ENCODE measurements at places on chromosomes 4 and X.

DNA sequence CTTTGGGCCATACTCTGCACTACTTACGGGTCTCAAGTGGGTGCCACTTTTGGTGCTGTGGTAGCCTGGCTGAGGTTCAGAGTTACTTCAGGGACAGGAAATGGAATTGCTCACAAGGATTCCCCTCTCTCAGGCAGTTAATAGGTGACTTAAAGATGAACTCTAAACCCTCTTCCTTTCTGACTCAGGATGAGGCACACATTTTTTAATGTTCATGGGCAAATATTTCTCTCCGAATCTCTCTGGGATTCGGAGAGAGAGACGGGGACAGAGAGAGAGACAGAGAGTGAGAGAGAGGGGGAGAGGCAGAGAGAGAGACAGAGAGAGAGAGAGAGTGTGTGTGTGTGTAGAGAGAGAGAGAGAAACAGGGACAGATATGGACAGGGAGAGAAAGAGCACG is 79.8 kb downstream of the NYX start:
- DNase-seq: no peak

GRCh38 chr4:4427886-4428285 is 41.0 kb downstream of the NSG1 start:
- no peak for DNase-seq

DNA sequence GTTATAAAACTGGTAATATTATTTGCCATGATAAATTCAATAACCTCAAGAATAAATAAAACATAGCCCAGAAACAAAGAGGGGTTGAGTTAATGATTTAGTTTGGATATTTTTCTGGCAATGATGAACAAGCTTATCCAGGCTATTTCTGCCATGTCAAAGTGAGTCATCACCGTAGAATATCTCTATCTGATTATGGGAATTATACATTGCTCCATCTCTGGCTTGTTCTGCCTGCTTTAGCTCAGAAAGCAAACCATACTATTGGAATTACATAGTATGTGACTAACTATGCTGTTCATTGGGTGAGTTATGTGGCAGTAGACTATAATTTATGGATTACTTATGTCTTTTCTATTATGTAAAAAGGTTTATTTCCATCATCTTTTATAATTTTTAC is 680.1 kb upstream of the AADAT start:
- no peak for DNase-seq

GRCh38 chr4:164252286-164252685 is 501.6 kb upstream of the SMIM31 start:
- DNase-seq: peak; percentile 54

DNA sequence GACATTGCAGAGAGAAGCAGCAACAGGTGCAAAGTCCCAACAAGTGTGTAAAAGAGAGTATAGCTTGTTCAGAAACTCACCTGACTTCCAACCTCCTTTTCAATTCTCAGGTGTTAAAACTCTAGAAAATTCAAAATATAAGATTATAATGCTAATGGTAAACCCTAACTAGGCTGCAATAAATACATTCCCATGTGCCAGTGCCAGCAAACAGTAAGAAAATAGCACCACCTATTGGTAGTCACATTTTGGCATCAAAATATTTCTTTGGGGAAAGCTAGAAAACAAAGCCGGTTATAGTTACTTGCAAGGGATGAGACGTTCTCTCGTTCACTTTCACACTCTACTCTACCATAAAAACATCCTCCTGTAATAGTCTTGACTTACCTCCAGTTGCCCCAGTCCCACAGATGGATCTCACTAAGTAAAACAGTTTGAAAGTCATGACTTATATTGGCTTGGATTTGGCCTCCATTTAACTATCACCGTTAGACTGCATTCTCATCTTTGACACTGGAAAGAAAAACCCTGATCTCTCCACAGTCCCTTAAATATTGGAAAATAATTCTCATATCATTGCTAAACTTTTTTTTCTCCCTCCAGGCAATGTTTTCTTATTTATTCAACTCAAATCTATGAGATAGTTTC is 9.6 kb downstream of the BMP3 start:
- DNase-seq: no peak

GRCh38 chrX:103248553-103248952 is 6.4 kb downstream of the TCEAL8 start:
- DNase-seq: no peak

GRCh38 chr4:43882470-43882869 is 566.1 kb downstream of the KCTD8 start:
- no peak for DNase-seq

GRCh38 chr4:144562019-144562705 is 83.8 kb upstream of the HHIP start:
- peak; percentile 34 for DNase-seq

DNA sequence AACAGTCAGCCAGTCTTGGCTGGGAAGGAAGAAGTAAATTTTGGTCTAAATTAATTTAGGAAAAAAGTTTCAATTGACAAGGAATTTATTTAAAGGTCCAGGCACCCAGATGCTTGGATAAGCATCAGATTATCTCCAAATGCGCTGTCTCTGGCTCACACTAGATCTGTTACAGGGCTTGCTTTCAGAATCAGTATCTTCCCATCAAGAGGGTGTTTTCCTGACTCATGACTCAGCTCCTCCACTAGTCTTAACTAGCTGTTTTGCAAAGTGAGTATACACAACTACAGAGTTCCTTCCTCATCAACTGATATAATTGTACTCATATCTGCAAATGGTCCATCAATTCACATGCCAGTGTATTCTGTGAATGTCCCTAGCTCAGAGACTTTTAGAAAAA is 482.1 kb upstream of the CPEB2 start:
- no peak for DNase-seq

GRCh38 chrX:46582966-46583365 is 9.4 kb downstream of the CHST7 start:
- DNase-seq: no peak

DNA sequence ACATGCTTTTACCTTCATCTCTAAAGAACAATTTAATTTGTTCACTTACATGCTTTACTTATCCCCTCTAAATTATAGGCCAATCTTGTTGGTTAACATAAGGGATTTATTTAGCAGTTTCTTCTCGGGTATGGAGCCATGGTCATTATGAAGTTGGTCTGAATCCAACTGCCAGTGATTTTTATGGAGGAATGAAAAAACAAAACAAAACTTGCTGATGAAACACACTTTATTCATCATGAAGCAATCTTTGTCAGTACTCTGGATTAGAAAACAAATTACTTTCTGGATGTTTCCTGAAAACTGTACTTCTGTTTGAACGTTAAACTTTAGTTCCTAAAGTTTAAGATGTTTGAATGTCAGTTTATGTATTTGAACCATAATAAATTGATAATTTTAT is 715.8 kb downstream of the KLHL13 start:
- no peak for DNase-seq

GRCh38 chr4:79576429-79576753 is 168.4 kb upstream of the GK2 start:
- peak; percentile 55 for DNase-seq

DNA sequence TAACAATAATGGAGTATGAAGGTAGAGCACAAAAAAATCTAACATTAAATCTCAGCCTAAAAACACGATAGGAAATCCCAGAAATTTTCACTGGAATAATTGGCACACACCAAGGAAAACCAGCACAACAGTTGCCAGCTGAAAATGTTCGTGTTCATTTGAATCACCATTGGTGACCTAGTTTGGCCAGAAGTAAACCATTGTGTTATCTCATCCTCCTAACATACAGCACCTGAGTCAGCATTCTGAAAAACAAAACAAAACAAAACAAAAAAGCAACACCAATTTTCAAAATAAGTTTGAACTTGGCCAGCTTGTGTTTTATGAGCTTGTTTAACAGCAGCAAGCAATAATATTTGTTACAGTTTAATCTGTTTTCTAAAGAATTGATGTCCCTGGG is 41.1 kb downstream of the UCHL1 start:
- DNase-seq: no peak

- DNase-seq: no peak
These were observed 79.1 kb downstream of the CLCN4 start for GRCh38 chrX:10235851-10236250.

DNA sequence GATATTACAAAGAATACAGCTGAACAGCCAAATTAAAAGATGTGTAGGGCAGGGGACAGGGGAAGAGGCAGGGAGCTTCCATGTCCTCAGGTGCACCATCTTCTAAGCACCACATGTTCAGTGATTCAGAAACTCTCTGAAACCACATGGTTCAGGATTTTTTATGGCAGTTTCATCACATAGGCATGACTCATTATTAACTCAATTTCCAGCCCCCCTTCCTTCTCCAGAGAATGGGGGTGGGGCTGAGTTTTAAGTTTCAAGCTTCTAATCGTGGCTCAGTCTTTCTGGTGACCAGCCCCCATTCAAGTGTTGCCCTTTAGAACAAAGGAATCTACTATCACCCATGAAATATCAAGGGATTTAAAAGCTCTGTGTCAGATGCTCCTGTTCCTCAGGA is 317.8 kb upstream of the GALNT7 start:
- no peak for DNase-seq

DNA sequence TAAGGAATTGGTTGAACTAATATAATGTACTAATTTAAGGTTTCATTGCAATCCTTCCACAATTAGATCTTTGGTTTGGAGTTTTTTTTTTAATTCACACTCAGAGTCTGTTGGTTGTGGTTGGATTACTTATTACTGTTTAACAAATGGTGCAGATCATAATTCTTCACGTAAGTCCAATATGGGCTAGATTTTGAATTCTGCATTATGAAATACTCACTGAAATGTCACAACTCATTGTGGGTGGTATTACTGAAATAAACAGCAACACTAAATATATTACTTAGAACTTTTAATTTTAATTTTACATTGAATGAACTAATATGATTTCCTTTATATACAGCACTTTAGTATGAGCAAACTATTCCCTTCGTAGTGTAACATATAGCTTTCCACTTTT is 94.2 kb upstream of the MYOZ2 start:
- DNase-seq: no peak

DNA sequence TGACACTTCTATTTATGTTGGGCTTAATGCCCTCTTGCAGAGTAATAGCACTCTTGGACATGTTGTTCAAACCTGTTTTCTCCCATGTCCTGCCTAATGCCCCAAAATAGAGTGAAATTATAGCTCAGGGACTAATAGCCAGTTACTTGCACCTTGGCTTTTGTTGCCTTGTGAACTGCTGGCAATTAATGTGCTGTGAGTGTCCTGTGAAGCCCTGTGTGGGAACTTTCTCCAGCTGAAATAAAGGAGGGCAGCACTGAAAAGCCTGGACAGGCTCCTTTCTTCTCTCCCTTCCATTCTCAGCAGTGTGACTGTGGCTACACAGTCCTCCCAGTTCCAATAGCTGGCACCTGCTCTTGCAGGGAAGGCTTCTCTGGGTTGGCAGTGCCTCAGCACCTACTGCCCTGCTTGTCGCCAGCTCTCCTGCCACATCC is 72.4 kb downstream of the DCLK2 start:
- no peak for DNase-seq

DNA sequence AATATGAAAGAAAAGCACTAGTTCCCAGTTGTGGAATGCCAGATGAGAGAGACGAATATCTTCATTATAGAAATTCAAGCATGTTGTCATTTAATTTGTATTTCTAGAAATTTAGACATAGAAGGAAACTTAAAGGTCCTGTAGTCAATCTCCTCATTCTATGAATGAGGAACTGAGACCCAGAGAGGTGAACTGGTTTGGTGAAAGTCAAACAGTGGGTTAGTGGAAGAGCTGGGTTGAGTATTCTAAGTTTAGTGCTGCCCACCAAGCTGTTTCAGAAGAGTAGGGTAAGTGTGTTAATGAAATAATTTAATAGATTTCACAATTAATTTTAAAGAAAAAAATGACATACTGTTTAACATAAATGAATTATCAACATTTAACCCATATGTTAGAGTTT is 655.2 kb downstream of the FAM133A start:
- no peak for DNase-seq

- no peak for DNase-seq
These were observed 33.2 kb downstream of the PPARGC1A start for GRCh38 chr4:23856630-23857029.

GRCh38 chrX:151676196-151676595 is 19.1 kb upstream of the PRRG3 start:
- DNase-seq: no peak

GRCh38 chrX:118171356-118171755 is 54.7 kb upstream of the KLHL13 start:
- DNase-seq: no peak

GRCh38 chrX:10223781-10224180 is 67.0 kb downstream of the CLCN4 start:
- no peak for DNase-seq
